T-cell (primary cell): ENCODE measurements at places on chromosomes 7 and 10.

DNA sequence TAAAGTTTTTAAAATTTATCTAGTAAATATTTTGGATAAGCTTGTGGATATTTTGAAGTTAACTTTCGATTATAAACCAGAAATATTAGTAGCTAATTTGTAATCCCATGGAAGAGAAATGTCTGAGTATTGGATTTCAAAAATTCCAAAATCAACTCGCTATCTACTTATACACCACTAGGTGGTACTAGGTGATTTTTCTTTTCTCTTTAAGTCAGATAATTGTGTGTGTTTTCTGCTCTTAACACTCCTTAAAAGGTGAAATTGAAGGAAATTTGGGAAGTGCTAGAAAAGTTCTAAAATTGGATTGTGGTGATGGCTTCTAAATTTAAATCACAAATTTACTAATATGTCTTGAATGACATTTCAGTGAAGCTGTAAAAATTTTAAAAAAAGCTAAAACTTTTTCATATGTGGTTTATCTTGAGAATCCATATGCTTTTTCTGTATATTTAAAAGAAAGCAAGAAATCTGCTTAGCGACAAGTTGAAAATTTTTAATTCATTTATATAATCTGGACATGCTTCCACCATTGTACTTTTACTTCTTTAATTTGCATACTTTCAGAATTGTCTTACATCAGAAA is 90.2 kb downstream of the IPMK start:
- DNase-seq, result no peak

DNA sequence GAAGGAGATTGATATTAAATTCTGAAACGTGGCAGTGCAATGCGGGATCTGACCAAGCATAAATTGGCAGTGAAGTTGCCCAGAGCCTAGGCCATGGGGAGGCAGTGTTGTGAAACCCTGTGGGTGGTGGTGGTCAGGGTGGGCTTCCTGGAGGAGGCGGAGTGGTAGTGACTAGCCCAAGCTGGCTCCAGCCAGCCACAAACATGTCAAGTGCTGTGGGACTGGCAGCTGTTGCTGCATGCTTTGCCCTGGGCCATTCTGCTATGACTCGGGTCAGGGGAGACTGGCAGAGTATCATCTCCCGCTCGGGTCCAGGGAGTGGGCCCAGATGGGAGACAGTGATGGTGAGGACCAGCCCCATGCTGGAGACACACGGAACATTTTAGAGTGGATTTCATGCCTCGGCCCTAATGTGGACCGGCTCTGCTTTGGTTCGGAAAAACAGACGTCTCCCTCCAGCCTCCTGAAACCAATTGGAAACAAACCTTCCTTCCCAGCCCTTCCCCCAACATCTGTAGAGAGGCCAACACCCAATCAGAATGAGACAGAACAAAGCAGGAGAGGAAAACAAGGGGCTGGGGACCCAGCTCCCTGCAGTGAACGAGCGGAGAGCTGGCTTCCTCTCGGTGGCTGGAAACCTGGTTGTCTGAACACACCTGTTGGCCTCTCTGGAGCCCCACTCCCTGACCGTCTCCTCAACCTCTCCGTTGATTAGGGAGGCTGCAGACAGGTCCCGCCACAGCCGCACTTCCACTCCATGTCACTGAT is 58.2 kb downstream of the TMEM270 start:
- DNase-seq, result no peak

DNA sequence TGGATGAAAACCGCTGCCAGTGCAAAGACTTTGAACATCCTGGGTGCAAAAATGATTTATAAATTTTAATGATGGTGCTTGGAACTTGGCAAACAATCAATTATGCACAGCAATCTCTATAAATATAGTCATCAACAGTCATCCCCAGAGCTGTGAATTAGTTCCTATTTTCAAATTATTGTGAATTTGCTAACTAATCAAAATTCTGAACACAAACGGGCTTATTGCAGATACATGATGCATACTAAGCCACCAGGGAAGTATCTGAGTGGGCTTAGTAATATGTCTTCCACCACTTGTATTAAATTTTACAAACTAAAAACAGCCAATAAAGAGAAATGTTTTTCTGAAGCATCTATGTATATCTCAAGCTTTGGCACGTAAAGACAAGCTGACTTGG is 165.2 kb downstream of the CALCR start:
- no peak for DNase-seq

DNA sequence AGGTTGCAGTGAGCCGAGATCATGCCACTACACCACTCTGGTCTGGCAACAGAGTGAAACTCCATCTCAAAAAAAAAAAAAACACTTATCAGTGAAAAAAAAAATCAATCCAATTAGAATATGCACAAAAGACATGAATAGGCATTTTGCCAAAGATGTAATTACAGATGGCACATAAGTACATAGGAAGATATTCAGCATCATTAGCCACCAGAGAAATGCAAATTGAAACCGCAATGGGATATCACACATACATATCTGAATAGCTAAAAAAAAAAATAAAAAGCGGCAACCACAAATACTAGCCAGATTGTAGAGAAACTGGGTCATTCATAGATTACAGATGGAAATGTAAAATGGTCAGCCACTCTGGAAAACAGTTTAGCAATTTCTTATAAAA is 1310.8 kb downstream of the XPNPEP1 start:
- DNase-seq, result no peak

- DNase-seq, result no peak
These were observed 7.4 kb upstream of the CUL2 start for GRCh38 chr10:35097510-35097909.

- no peak for DNase-seq
These were observed 292.4 kb upstream of the MYO3A start for GRCh38 chr10:25641595-25641994.

- no peak for DNase-seq
These were observed 1.9 kb downstream of the NKX1-2 start for GRCh38 chr10:124447751-124448466.

GRCh38 chr7:81430150-81430549 is 339.7 kb downstream of the HGF start:
- no peak for DNase-seq

- no peak for DNase-seq
These were observed 624 bp upstream of the ZNF783 start for GRCh38 chr7:149261316-149261828.

- no peak for DNase-seq
These were observed 196.0 kb upstream of the TMEM72 start for GRCh38 chr10:44715136-44715535.

DNA sequence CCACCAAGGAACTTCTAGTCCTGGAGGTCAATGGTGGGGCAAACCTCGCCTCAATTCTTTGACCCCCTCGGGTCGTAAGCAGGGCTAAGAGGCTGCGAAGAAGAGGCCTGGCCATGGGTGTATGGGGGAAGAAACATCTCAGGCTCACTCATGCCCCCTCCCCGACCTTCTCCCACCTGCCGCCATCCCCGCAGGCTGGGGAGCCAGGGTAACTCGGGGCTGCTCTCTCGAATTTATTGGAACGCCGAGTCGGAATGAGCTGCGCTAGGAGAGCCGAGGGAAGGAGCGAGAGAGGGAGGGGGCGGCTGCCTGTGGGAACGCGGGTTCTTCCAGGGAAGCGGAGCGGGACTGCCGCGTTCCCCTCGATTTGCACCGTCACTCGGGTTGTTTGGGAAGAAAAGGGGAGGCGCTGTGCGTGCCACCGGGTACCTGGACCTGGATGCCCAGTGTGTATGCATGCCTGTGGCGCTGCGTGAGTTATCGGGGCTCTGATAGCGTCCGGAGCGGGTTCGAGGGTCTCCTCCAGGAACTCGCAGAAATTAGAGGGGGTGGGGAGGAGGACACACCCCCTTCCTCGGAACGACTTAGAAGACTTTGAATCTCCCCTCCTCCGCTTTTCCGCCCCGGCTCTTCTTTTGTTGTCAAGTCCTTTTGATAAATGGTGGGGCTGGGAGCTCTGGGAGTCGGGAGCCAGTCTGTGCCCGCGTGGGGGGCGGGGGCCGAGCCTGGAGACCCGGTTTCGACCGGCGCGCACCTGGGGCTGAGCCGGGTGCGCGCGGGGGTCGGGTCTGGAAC is 1.8 kb upstream of the ZNF503 start:
- no peak for DNase-seq

DNA sequence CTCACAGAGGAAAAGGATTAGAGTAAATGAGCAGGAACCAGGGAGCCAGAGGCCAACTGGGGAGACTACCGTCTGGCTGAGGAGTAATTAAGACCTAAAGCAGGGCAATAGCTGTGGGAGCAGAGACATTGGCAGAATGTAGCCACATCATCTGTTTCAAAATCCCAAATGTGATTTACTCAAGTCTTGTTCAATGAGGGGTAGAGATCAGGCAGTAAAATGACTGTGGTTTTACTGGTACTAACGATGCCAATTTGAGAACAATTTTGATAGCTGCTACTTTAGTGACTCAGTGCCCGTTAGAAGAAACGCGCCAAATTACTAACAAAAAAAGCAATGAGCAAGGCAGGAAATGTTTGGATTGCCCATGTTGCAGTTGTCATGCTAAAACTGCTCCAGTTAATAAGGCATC is 12.7 kb upstream of the MIOS start:
- no peak for DNase-seq

GRCh38 chr7:134502463-134503371 is 24.6 kb upstream of the AKR1B10 start:
- no peak for DNase-seq

- no peak for DNase-seq
These were observed 31.1 kb upstream of the HIBADH start for GRCh38 chr7:27693794-27694193.

DNA sequence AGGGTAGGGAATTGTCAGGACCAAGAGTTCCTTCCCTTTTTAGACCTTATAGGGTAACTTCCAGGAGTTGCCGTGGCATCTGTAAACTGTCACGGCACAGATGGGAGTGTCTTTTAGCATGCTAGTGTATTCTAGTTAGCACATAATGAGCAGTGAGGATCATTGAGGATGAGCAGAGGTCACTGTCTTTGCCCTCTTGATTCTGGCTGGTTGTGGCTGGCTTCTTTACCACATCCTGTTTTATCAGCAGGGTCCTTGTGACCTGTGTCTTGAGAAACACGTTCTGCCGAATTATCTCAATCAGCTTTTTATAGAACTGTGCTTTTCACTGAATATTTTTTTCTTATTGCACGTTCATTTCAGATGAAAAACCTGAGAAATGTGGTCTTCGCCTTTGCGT is 41.5 kb downstream of the MINPP1 start:
- DNase-seq, result no peak

DNA sequence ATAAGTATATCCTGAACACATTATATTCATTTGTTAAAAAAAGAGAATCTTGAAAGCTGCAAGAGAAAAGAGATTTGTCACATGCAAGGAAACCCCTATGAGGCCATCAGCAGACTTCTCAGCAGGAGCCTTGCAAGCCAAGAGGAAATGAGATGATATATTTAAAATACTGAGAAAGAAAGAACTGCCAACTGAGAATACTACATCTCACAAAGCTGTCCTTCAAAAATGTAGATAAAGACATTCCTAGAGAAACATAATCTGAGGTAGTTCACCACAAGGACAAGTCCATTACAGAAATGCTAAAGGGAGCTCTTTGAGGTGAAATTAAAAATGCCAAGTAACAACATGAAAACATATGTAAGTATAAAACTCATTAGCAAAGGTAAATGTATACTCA is 224.4 kb upstream of the MBL2 start:
- DNase-seq, result no peak

DNA sequence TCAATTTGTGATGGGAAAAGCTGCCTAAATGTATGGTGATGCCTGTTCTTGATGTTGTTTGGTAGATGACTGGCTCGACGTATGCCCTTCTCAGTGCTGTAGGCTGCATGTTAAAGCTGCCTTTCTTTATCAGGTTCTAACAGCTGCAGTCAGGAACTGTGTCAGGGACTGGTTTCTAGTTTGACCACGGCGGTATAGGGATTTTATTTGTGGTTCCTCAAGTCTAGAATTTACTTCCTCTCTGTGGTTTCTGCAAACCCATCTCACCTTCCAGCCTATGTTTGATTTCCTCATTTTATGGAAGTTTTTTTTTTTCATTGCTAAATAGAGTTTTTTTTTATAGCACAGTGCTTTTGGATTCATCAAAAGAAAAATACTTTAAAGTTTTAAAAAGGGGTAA is 26.5 kb downstream of the LMTK2 start:
- DNase-seq, result no peak

- DNase-seq, result no peak
These were observed 176.2 kb downstream of the WDR37 start for GRCh38 chr10:1232164-1232911.

- DNase-seq, result no peak
These were observed 54.6 kb downstream of the CSGALNACT2 start for GRCh38 chr10:43192884-43193283.

DNA sequence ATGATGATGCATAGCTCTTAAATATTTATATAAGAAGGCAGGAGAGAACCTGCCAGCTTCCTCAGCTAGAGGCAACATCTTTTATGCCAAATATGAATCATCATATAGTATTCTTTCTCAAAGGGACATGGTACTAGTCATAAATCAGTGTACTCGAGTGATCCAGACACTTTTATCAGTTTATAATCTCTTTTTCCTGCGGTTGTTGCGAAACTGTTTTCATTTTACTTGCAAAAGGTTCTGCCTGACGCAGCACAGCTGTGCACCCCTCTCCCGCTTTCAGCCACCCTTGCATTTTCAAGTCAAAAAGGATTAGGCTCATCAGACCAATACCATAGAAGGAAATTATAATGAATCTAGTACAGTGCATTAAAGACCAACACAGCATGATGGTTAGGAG is 332.3 kb upstream of the PRKCQ start:
- DNase-seq, result no peak

GRCh38 chr10:122461367-122461728 is at the start of gene HTRA1:
HTRA1 (plus strand) TSS chr10:122461553; CDS start chr10:122461653, 100 bp downstream.
- no peak for DNase-seq

DNA sequence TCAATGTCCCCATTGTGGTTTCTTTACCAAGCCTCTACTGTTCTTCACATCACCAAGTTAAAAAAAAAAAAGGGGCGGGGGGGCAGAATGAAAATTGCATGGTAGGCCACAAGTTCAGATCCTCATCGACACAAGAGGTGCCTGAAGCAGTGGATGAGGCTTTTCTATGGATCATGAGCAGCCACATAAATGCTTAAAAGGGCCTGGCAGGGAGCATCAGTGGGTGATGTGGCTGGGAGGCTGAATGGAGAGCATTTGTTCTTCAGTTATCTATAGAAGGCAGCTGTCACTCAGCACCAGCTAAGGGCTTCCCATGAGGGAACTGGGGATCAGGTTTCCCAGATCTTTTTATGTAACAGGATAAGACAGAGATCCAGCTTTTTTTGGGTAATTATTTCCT is 117.9 kb downstream of the CFTR start:
- DNase-seq, result no peak

GRCh38 chr7:82697897-82698296 is 254.3 kb upstream of the CACNA2D1 start:
- DNase-seq, result no peak

GRCh38 chr7:96167424-96167823 is 154.5 kb downstream of the SLC25A13 start:
- DNase-seq, result no peak

GRCh38 chr7:158031867-158032308 is 555.7 kb downstream of the PTPRN2 start:
- no peak for DNase-seq

DNA sequence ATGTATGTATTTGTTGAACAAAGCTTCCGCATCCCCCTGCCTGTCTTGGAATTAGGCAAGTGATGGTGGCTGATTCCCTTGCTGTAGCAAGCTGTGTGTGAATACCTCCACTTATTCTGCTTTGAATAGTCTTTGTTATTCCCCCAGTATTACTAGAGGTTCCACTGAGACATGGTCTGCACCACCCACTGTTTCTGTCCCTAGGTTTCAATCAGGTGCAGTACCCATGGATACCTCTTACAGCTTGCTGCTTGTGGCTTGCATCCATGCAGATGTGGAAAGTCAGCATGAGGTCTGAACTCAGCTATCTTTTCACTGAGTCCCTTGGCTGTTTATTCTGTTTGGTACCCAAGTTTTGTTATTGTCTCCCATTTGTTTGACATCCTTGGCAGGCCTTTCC is 447.4 kb downstream of the GRM8 start:
- DNase-seq, result no peak

GRCh38 chr10:76255241-76255640 is 823.8 kb downstream of the LRMDA start:
- DNase-seq, result no peak
